ENCODE measurements at places on chromosomes 6 and 20.

GRCh38 chr20:10433014-10433622 lies 904 bp downstream of the MKKS start:
- no peak for DNase-seq

- no peak for DNase-seq
Measured at GRCh38 chr6:72825315-72825911, 203.5 kb downstream of the KCNQ5 start.

- no peak for DNase-seq
Measured at GRCh38 chr6:91694016-91694654, 1107.3 kb upstream of the MAP3K7 start.

- peak; percentile 54 for DNase-seq
Measured at GRCh38 chr20:38303908-38304379, at the start of gene BPI. Gene BPI (plus strand): TSS chr20:38304156. CDS start chr20:38304224, 68 bp downstream.

DNA sequence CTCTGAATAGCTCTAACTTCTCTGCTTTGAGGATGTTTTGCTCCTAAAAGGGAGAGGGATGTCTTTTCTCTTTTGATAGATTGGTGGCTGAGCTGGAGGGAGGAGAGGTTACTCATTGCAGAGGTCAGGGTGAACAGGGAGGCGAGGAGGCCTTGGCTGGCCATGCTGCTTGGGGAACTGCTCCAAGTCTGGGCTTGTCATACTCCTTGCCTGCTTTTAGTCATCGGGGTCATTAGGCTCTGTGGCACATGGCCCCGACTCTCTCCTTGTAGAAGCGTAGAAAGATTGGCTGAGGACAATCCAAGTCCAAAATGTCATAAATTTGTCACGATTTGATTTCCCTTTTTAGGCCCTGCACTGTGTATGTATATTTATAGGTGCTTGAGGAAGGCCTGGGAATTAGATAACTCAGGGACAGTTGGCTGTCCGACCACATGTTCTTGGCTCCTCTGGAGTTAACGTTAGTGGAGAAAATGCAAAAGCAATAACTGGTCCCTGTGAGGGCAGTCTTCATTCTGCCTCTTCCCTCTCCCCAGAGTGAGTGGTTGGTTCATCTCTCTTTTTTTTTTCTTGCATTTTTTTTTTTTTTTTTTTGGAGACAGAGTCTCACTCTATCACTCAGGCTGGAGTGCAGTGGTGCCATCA lies 160.1 kb downstream of the SCP2D1 start:
- no peak for DNase-seq

DNA sequence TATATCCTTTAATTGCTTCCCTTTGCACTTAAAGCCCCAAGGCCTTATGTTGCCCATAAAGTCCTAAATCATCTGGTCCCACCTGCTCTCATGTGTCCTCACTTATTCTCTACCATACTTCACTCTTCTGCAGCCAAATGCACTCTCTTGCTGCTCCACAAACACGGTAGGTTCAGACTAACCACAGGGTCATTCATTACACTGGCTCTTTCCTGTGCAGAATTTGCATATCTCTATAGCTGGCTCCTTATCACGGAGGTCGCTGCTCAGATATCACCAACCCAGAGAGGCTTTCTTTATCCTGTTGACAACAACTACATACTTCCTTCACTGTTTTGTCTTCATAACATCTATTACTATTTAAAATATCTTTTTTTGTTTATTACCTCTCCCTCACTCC lies 86.8 kb downstream of the MOXD1 start:
- DNase-seq, result no peak

All from CD4-positive, alpha-beta T cell treated with Interleukin-4 for 1 hour (primary cell).